ENCODE measurements at places on chromosomes 11 and 22.
A peak's percentile ranks its signal among the peaks of the same experiment; 100 is the strongest.

DNA sequence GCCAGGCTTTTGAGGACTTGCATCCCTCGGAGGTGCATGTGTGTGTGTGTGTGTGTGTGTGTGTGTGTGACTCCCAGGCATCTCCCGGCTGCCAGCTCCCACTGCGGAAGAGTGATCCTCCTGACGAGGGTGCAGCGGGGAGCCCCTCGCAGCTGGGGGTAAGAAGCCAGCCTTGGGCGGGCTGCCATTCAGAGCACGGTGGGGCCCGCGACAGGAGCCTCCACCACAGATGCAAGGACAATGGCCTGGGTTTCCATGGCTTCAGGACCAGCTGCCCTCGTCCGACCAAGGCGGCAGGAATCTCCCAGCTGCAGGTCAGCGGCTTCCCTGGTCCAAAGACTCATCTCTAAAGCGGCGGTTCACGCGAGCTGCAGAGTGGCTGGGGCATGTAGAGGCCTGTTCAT is 908.5 kb downstream of the BRD1 start:
- DNase-seq: no peak
- H3K4me1 ChIP-seq: peaks cover 20% of the 10 kb centered on the region

GRCh38 chr11:83282084-83282716 is 4.0 kb downstream of the CCDC90B start:
- DNase-seq: no peak
- H3K4me1 ChIP-seq: peaks cover 21% of the 10 kb centered on the region
- H3K4me3 ChIP-seq: no peak overlapping the region
- H3K27me3 ChIP-seq: no peaks in the 10 kb centered on the region
- H3K27ac ChIP-seq: no peak overlapping the region
- peaks cover 9% of the 10 kb centered on the region for H3K36me3 ChIP-seq

DNA sequence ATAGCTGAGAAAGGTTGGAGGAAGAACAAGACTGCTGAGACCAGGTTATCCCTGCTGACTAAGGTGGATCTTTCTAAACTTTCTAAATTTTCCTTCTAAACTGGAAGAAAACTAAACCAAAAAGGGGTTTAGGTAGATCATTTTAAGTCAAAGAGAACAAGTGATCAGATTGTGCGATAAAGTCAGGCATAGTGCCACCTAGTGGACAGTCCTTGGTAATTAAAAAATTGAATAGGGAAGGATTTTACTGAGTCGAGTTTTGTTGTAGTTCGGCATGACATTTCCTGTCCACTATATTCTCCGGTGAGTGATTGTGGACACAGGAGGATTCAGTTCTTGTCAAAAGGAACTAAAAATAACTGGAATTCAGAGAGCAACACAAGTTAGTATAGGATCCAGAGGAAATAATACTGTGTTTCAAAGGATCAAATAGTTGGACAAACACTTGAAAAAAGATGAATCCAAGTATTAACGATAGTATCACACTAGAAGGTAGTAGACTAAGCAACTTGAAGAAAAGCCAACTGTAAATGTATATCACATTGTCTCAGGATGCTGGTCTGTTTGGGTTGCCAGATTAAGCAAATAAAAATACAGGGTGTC is 1236.4 kb downstream of the FAM181B start:
- no peaks in the 10 kb centered on the region for H3K36me3 ChIP-seq
- no peak overlapping the region for H3K27ac ChIP-seq
- no peak for DNase-seq
- peaks cover 12% of the 10 kb centered on the region for H3K4me1 ChIP-seq

GRCh38 chr11:44955015-44955738 is 4.5 kb upstream of the TP53I11 start:
- H3K4me3 ChIP-seq: no peak overlapping the region
- peaks cover 46% of the 10 kb centered on the region for H3K27me3 ChIP-seq
- peaks cover 2% of the 10 kb centered on the region for H3K4me1 ChIP-seq
- no peaks in the 10 kb centered on the region for H3K36me3 ChIP-seq
- no peak overlapping the region for H3K27ac ChIP-seq
- DNase-seq: no peak

GRCh38 chr22:22689621-22690345 is 45.4 kb downstream of the GGTLC2 start:
- H3K36me3 ChIP-seq: no peaks in the 10 kb centered on the region
- DNase-seq: no peak
- H3K4me3 ChIP-seq: no peak overlapping the region
- H3K27me3 ChIP-seq: peaks cover 42% of the 10 kb centered on the region
- H3K27ac ChIP-seq: no peak overlapping the region

DNA sequence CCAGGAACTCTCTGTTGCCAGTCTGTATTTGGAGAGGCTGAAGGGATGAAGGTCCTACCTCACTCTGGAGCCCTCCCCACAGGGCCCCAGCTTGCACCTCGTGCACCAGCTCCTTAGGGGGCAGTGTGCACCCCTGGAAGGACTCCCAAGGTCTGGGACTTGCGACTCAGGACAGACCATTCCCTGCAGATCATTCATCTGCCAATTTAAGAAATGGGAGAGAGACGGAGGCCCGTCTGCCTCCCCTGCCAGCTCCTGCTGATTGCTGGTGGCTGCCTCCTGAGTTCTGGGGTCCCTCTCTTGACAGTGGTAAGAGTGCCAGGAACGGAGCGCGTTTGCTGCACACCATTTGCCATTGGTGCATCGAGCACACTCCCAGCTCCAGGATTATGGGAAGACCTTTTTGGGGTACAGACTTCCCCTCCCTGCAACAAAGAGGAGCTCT is 27.4 kb upstream of the MALAT1 start:
- no peaks in the 10 kb centered on the region for H3K36me3 ChIP-seq
- peak overlapping the region; percentile 56 for H3K27ac ChIP-seq
- peak; percentile 27 for DNase-seq
- peaks cover 17% of the 10 kb centered on the region for H3K4me1 ChIP-seq

- no peaks in the 10 kb centered on the region for H3K36me3 ChIP-seq
- H3K27ac ChIP-seq: no peak overlapping the region
- H3K4me3 ChIP-seq: no peak overlapping the region
Observed at GRCh38 chr11:60747359-60747873, 9.3 kb upstream of the MS4A15 start.

- peaks cover 22% of the 10 kb centered on the region for H3K4me1 ChIP-seq
- no peaks in the 10 kb centered on the region for H3K27me3 ChIP-seq
- H3K27ac ChIP-seq: no peak overlapping the region
- H3K36me3 ChIP-seq: peaks cover 3% of the 10 kb centered on the region
- no peak for DNase-seq
Observed at GRCh38 chr11:12380565-12381325, 3.4 kb downstream of the PARVA start.

- no peak for DNase-seq
- H3K4me3 ChIP-seq: no peak overlapping the region
- H3K27me3 ChIP-seq: no peaks in the 10 kb centered on the region
- peaks cover 13% of the 10 kb centered on the region for H3K36me3 ChIP-seq
Observed at GRCh38 chr22:46916886-46917770, 154.7 kb downstream of the TBC1D22A start.

DNA sequence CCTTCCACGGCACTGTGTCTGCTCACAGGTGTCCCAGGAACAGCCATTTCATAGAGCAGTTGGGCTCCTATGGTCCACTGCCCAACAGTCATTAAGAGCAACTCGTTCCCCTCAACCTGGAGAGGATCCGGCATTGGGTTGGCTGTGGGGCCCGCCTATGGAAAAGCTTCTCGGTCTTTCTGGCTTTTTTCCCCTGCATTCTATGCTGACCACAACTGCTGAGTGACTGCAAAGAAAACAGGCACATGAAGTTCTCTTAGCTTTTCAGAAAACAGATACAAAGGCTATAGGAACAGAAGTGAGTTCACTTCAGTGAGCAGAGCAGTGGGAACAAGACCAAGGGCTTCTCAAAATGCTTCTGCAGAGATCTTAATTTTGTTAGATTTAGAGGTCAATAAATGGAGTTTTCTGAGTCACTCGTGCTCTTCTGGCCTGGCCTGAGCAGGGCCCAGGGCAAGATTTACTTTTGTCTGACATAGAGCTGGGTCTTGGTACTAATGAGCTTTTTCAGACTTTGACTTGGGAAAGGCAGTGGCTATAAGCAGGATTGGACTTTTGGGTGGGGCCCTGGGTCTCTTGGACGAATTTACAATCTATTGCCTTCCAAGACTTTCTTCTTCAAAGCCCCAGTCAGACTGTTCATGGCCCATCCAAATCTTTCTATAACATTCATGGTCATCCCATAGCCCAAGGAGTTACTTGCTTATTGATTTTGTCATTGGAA is 13.6 kb upstream of the APOL5 start:
- H3K4me1 ChIP-seq: no peaks in the 10 kb centered on the region
- H3K27ac ChIP-seq: no peak overlapping the region
- H3K27me3 ChIP-seq: peaks cover 9% of the 10 kb centered on the region
- no peak for DNase-seq
- H3K36me3 ChIP-seq: no peaks in the 10 kb centered on the region
- H3K4me3 ChIP-seq: no peak overlapping the region

DNA sequence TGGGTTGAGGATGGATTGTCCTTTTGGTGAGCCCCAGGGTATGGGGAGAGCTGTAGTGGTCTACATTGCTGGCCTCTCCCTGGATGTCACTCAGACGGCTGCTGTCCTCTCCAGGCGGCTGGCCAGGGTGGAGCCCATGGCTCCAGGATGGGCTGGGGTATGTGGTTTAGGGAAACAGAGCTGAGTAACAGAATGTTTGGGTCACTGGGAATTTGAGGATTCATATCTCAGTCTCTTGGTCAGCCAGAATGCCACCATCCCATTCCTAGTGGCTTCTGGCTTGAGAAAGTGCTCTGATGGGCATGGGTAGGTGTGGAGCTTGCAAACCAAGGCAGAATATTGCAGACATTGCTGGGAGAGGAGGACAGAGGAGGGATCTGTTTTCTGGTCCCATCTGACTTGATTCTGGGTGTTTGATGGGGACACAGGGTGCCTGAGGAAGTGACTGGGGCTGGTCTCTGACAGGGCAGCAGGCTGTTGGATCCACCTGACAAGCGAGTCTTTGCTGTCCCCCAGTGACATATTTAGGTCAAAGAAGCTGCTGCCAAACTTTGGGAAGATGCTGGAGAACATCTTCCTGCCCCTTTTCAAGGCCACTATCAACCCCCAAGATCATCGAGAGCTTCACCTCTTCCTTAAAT is 41.4 kb downstream of the AMPD3 start:
- H3K4me3 ChIP-seq: no peak overlapping the region
- peaks cover 14% of the 10 kb centered on the region for H3K36me3 ChIP-seq
- no peaks in the 10 kb centered on the region for H3K27me3 ChIP-seq
- no peaks in the 10 kb centered on the region for H3K4me1 ChIP-seq
- no peak overlapping the region for H3K27ac ChIP-seq

- H3K4me3 ChIP-seq: no peak overlapping the region
- peaks cover 6% of the 10 kb centered on the region for H3K27me3 ChIP-seq
- no peak overlapping the region for H3K27ac ChIP-seq
- peaks cover 9% of the 10 kb centered on the region for H3K4me1 ChIP-seq
- no peak for DNase-seq
Observed at GRCh38 chr11:70458736-70459135, 60.4 kb downstream of the CTTN start.

DNA sequence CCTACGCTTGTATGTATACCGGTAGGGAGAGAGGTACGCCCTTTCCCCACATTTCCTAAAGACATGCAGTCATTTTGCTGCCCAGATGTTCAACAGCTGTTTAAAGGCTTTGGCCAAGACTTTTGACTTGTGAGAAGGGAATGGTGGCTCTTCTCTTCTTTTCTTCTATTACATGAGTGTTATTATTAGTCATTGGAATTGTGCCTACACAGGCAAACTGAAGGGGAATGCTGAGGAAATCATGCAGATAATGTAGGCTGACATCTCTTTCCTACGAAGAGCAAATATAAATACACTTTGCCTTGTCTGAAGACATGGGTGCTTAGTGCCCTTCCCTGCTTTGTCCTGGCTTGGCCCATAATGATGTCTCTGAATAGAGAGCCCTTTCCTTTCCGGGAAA is 194.3 kb upstream of the NARS2 start:
- DNase-seq: no peak
- H3K4me3 ChIP-seq: no peak overlapping the region
- H3K4me1 ChIP-seq: peaks cover 11% of the 10 kb centered on the region
- peaks cover 18% of the 10 kb centered on the region for H3K36me3 ChIP-seq

DNA sequence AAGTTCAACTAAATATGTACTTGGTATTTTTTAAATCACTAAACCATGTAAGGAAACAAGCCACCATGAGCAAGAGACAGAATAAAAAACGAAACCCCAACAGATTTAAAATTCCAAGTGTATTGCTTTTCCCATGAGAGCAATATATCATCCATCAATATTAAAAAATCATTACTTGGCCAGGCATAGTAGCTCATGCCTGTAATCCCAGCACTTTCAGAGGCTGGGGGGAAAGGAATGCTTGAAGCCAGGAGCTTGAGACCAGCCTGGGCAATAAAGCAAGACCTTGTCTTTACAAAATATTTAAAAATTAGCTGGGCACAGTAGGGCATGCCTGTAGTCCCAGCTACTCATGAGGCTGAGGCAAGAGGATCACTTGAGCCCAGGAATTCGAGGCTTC is 190.8 kb downstream of the TTC28 start:
- H3K4me1 ChIP-seq: peaks cover 7% of the 10 kb centered on the region
- no peak overlapping the region for H3K4me3 ChIP-seq
- H3K27me3 ChIP-seq: no peaks in the 10 kb centered on the region
- H3K27ac ChIP-seq: no peak overlapping the region
- DNase-seq: no peak

GRCh38 chr11:117931971-117932370 is 2.8 kb upstream of the TMPRSS13 start:
- peaks cover 3% of the 10 kb centered on the region for H3K27me3 ChIP-seq
- no peaks in the 10 kb centered on the region for H3K36me3 ChIP-seq
- peaks cover 35% of the 10 kb centered on the region for H3K4me1 ChIP-seq
- H3K27ac ChIP-seq: no peak overlapping the region

GRCh38 chr11:17987826-17988225 is 25.0 kb downstream of the SERGEF start:
- H3K27ac ChIP-seq: no peak overlapping the region
- H3K27me3 ChIP-seq: no peaks in the 10 kb centered on the region

GRCh38 chr11:107707807-107708206 is 4.0 kb downstream of the SLN start:
- no peak overlapping the region for H3K27ac ChIP-seq
- H3K4me1 ChIP-seq: peaks cover 33% of the 10 kb centered on the region
- no peak for DNase-seq
- no peaks in the 10 kb centered on the region for H3K36me3 ChIP-seq
